ENCODE measurements at places on chromosomes 7 and 10.

- DNase-seq, result no peak
These were observed 127.7 kb downstream of the JAZF1 start for GRCh38 chr7:28052933-28053332.

GRCh38 chr10:113889911-113890310, 35.5 kb downstream of the NHLRC2 start:
- no peak for DNase-seq

- no peak for DNase-seq
These were observed 8.2 kb downstream of the RBM17 start for GRCh38 chr10:6097063-6097462.

GRCh38 chr10:71777213-71777985, 4.1 kb upstream of the VSIR start:
- DNase-seq, result no peak

GRCh38 chr7:41538810-41539724, 163.8 kb downstream of the INHBA start:
- no peak for DNase-seq

- DNase-seq, result no peak
These were observed 19.6 kb upstream of the AMZ1 start for GRCh38 chr7:2668401-2668800.

DNA sequence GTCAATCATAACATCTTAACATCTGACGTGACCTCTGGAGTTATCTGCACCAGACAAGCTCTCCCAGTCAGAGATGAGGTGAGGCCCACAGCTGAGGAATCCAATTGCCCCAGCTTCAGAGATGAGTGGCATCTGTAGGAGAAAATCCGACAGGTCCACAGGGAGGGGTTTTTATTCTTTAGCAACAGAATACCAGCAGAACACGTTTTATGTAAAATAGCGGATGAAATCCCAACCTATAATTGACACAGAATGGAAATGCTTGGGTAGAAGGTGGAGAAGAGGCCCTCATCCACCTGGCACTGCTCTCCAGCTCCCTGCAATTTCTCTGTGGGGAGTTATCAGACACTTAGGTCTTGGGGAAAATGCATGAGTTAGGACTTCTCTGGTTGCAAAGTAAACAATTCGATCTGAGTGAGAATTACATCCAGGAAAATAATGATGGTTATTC, 144.2 kb upstream of the NRP1 start:
- DNase-seq, result no peak

DNA sequence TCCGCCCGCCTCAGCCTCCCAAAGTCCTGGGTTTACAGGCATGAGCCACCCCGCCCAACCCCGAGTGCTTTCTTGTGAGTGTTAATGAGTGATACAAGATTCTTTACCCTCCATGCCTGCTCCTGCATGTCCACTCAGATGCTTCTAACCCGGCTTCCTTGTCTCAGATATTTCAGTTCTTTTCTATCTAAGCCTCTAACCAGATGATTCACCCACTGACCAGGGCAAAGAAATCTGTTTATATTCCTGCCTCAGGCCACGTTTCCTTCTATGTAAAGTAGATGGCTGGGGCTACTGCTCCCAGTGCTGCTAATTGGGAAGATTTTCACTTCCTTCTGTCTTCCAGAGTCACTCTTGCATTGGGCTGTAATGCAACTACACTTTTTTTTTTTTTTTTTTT, 395.1 kb upstream of the ANKRD30A start:
- no peak for DNase-seq

- no peak for DNase-seq
These were observed 25.6 kb upstream of the MKX start for GRCh38 chr10:27771231-27771630.

DNA sequence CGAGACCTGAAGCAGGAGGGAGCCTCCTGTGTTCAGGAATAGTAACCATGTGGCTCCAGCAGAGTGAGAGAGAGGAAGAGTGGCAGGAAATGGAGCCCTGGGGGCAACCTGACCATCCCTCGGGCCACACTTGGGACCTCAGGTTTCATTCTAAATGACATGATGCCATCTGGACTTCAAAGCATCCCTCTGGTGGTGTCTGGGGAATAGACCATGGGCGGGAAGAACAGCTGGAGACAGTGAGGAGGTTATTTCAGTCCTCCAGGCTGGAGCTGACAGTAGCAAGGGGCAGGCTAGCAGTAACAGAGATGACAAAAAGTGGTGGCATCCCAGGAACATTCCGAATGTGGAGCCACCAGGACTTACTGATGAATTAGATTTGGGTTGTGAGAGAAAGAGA, 44.8 kb downstream of the AKR1B1 start:
- no peak for DNase-seq

DNA sequence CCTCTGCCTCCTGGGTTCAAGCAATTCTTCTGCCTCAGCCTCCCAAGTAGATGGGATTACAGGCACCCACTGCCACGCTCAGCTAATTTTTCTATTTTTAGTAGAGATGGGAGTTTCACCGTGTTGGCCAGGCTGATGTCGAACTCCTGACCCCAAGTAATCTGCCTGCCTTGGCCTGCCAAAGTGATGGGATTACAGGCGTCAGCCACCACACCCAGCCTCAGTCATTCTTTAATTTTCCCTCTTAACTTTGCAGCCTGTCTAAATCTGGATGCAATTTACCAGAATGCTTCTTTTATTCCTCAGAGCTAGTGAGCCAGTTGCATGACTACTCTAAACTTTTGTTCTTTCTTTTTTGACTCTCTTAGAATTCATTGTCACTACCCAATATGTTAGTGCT, 90.5 kb upstream of the CSTF2T start:
- DNase-seq, result no peak

DNA sequence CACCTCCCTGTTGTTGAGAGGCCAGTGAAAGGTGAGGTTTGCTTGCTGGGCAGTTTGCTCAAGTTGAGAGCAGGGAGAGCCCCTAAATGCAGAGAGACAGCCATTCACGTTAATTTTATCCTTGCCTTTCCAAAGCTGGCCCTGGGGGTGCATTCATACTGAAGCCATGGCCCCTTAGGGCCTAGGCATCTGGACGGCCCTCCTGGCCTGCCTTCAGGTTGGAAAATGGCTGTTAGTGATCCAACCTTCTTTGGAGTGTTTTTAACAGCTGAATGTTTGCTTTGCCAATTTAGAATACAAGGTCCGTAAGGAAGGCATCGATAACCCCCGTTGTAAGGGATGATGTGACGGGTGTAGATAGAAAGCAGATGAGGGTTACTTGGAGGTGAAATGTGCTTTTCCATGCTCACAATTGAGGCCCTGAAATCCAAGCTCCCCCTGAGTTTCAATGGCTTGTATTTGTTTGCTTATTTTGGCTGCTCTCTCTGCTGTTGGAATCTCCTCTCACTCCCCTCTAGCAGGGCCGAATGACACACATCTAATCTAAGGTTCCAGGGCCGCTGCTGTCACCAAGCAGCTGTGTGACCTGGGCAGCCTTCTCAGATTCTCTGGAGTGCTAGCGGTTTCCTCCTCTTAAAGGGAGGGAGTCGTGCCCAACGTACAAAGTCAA, 171.6 kb upstream of the MKI67 start:
- DNase-seq, result no peak

DNA sequence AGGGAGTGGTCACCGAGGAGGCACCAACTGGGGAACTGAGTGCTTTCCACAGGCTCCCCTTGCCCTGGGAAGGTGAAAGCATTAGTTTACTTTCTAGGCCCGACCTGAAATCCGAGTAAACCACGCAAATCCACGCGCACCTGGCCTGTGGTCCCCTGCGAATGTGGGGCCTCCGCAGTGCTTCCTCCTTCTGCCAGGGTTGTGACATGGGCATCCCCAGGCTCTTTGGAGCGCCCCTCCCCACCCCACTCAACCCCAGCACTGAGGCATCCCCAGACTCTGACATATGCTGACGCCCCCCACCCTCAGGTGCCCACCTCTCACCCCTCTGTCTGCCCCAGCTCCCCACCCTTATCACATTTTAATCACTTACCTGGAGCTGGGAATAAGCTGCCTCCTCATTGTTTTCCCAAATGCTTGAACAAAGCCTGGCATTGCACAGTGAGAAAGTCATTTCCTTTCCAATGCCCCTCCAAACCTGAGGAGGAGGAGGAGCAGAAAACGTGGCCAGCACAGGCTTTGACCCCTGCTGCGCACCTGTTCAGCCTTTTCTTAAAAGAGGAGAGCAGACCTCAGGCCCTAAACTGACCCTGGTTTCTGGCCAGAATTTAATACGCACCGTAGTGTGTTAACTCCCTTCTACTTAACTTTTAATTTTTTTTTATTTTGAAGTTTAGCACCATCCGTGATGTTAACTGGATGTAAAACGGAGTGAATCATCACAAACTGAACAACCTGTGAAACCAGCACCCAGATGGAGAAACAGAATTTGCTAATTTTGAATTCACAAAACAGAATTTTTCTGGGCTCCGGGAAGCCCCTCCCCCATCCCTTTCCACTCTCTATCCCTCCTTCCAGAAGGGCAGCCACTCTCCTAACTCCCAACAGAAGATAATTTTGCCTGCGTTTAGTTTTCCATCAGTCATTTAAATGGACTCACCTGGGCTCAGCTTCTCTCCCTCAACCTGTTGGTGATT, 129.4 kb downstream of the WDR11 start:
- DNase-seq, result no peak

DNA sequence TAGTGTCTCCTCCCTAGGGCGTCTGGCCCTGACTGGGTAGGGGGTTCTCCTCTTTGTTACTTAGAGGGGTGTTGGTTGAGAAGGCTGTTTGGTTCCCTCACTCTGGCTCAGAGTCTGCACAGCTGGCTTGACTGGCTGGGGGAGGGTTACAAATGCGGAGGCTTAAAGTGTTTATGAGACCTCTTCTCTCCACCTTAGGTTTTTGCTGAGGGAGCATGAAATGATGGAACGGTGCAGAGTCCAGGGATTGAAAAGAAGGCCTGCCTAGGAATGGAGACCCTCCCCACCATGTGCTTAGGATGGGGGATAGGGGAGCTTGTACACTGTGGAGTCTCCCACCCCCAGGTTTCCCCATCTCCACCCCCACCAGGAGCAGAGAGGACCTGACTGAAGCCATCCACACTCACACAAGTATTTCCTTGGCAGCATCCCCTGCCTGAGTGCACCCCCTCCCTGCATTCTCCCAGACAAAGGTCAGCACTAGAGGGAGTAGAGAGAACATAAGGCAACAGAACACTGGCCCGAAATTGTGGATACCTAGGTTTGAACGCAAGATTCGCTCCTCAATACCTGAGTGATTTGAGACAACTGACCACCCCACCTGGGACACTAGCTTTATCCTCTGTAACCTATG, 1.7 kb upstream of the LDB1 start:
- DNase-seq, result no peak

GRCh38 chr7:89029864-89030263, 234.3 kb upstream of the TEX47 start:
- no peak for DNase-seq

DNA sequence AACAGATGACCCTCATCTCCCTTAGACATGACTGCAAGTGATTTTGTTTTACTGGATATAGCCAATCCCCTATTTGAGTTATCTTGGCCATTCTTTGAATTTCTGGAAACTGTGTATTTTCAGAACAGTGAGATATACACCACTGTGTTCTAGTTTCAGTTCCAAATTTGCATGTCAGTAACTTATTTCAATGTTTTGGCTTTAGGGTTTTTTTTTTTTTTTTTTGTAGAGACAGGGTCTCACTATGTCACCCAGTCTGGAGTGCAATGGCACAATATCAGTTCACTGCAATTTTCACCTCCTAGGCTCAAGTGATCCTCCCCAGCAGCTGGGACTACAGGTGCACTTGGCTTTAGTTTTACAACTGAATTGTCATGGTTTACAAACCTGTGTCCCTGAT, 67.2 kb downstream of the ATAD1 start:
- no peak for DNase-seq

DNA sequence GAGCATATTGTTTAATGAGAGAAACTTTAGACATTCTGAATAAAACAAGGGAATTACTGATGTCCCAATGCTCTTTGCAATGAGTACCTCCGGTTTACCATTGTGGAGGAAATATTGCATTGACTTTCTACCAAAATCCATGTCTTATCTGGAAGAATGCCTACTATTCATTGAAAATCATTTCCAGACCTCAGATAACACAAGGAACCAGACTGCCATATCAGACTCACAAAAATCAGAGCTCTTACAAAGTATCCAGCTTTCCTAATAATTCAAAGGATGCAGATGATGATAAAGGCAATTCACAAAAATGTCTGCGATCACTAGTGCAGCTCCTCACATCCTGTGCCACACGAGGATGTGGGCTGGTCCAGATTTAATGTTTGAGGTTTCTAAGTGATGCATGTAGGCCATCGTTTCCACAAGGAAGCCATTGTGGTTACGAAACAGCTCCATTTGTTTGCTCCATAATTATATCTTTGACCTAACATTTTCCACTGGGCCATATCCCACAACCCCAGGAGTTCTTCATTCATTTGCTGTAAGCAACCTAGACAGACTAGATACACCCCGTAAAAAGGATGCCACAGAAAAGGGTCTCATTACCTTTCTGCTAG, 831.1 kb upstream of the C7orf33 start:
- DNase-seq, result no peak
